ENCODE measurements at places on chromosomes 5 and 9.

DNA sequence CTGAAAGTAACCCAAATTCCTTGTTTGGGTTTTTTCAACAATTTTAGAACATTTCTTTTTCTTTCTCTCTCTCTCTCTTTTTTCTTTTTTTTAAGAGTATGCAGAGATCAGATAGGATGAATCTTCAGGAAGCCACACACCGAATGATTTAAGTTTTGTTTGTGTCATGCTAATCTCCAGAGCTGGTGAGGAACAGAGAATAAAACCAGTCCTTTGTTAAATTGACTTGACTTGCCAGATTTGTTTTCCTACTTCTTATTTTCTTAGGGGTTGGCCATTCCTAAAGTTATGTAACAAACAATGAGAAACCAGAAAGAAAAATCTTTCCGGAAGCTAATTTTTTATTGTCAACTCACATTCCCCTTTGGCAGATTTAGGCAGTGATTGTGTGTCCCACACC is 1669.3 kb upstream of the CDH6 start:
- DNase-seq, result no peak

GRCh38 chr5:122779451-122779850 is 4.6 kb downstream of the SNX2 start:
- no peak for DNase-seq

DNA sequence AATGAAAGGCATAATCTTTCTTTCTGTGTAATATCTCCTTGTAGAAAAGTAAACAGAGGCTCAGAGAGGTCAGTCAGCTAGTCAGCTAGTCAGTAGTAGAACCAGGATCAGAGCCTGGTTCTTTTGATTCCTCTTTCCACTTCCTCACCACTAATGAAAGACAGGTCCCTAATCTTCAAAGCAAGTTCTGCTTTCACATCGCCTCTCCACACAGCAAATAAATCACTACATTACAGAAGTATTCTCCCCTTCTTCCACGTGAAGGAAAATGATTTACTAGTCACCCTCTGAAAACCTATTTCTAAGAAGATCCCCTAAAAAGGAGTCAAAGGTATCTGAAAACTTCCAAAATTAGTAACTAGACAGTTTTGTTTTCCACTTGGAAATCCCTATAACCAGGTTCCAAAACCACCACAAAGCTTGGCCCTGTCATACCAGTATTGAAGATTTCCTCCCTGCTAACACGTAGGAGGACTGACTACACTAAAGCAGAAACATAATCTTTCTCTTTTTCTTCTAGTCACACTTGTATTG is 140.5 kb upstream of the TARS1 start:
- peak; percentile 51 for DNase-seq

DNA sequence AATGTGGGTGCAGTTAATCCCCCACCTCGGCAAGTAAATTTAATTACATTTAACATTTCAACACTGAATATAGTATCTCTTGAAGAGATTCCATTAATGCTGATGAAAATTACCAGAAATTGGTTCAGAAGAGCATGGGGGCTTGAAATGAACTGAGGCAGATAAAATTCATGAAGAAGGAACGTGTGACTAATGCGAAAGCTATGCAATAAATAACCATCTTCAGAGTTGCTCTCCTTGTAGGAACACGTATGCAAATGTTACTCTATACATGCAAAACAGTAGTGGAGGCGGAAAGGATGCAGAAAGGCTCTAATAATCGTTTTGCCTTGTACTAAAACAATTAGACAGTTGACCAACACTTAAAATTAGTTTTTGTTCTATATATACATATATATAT is 320.2 kb downstream of the CTNND2 start:
- no peak for DNase-seq

GRCh38 chr9:38339087-38339486 is 53.4 kb upstream of the ALDH1B1 start:
- DNase-seq, result peak; percentile 18

- no peak for DNase-seq
Observed at GRCh38 chr5:135009736-135010501, 24.1 kb downstream of the PITX1 start.

- DNase-seq, result no peak
Observed at GRCh38 chr5:161846746-161847145, 1.2 kb upstream of the GABRA1 start.

- no peak for DNase-seq
Observed at GRCh38 chr9:136759001-136759400, 958 bp upstream of the LCN8 start.

DNA sequence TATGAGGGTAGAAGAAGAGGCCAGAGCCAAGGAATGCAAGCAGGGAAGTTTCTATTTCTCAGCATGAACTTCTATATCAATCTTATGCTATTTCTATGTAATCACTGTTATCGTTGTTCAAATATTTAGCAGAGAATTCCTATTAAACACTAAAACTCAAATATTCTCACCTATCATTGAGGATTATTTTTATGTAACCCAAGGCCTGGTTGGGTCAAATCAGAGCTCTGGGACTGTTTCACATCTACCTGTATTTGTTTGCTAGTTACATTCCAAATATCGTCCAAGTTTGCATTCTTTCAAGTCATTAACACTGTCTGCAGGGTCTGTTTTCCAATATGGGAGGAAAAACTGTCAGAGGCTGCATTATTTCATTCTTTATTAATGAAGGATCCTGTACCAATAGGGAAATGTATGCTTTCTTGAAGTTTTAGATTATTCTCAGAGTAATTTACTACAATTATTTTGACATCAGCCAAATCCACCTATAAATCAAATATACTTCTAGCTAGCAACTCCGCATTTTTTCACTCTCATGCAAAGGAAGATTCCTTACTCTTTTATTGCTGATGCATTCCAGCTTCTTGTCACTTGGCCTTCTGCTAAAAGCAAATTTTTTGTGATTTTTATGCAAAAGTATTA is 52.2 kb downstream of the LURAP1L start:
- DNase-seq, result no peak

GRCh38 chr5:17214893-17215292 is 2.5 kb upstream of the BASP1 start:
- no peak for DNase-seq

Data from CD14-positive monocyte (primary cell).